T-helper 17 cell (primary cell): ENCODE measurements at places on chromosomes 7 and 10. TPM values are rescaled to one million over a fixed set of nuclear protein-coding genes. Genes with fewer than 3 reads are reported as not detected.
A peak's percentile ranks its signal among the peaks of the same experiment; 100 is the strongest.

- no peaks in the 10 kb centered on the region for H3K27me3 ChIP-seq
- H3K27ac ChIP-seq = no peak overlapping the region
Observed at GRCh38 chr7:138483531-138483930, 23.5 kb downstream of the TRIM24 start.

DNA sequence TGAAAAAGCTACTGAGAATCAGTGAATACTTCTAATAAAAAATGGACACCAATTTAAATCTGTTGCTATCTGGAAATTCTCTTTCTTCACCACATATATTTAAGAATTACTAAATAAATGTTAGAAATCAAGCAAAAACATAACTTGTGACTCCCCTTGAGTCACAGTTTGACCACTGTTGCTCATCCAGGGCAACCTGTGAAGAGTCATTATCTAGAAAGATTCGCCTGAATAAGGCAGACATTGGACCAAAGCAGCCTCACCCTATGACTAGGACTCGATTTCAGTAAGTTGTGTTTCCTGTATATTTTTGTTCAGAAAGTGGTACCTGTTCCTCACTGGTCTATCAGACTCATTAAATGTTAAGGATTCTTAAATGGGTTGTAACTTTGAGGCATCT lies 572.4 kb downstream of the ATRNL1 start:
- H3K36me3 ChIP-seq = no peaks in the 10 kb centered on the region
- no peak overlapping the region for H3K4me3 ChIP-seq
- H3K27ac ChIP-seq = no peak overlapping the region
- H3K27me3 ChIP-seq = no peaks in the 10 kb centered on the region
- no peaks in the 10 kb centered on the region for H3K4me1 ChIP-seq

DNA sequence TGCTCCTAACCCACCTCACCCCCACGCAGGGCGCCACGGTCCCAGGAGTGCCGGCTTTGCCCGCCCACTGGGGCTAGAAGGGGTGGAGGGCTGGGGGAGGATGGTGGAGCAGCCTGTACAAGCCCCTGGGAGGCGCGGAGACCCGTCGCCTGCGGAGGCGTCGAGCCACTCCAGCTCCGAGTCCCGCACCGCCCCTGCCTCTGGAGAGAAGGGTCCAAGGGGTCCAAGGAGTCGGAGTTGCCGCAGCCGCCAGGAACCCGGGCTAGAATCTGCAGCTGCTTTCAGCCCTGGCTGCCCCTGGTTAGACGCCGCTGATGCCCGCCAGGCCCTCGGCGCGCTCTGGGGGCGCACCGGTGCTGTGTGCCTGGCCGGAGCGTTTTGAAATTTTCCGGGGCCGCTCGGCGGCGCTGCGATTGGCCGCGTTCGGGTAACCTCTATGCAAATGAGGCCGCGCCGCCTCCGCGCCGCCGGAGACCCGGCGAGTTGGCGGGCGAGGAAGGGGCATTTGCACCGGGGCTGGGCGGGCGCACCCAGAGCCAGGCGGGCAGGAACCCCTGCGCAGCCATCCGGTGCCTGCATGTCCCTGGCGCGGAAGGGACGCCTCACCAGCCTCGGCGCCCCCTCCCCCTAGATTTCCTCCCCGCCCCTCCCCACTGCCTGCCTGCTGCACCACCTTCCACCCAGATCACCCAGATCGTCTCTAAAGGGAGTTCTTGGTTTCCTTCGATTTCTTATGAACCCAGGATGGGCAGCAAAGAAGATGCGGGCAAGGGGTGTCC lies at the start of gene HMX2:
Gene HMX2 (plus strand): TSS at position 502 of the 779 bp plus-strand sequence. CDS start 243 bp downstream, at position 745.
- peak within 1 kb of the TSS; percentile 80 for H3K4me3 ChIP-seq
- H3K36me3 ChIP-seq = peaks cover 7% of the 10 kb centered on the region
- H3K27ac ChIP-seq = peak within 1 kb of the TSS; percentile 65
- peaks cover 60% of the 10 kb centered on the region for H3K27me3 ChIP-seq

Gene PDE6C
- total RNA-seq = not detected
